WTC11 (cell line): ENCODE measurements at places on chromosomes 3 and 15. TPM values are rescaled to one million over a fixed set of nuclear protein-coding genes. Genes with fewer than 3 reads are reported as not detected.
A peak's percentile ranks its signal among the peaks of the same experiment; 100 is the strongest.

GRCh38 chr3:43620831-43621655 lies 768 bp downstream of the ANO10 start:
- peak overlapping the region; percentile 96 for H3K4me3 ChIP-seq
- no peaks in the 10 kb centered on the region for H3K36me3 ChIP-seq
- H3K27ac ChIP-seq = peak overlapping the region; percentile 94
- DNase-seq = no peak

- DNase-seq = peak; percentile 26
- no peak overlapping the region for H3K4me3 ChIP-seq
Observed at GRCh38 chr3:101300073-101300472, 20.3 kb downstream of the IMPG2 start.

GRCh38 chr3:152780553-152780952 lies 54.4 kb upstream of the P2RY1 start:
- H3K4me3 ChIP-seq = no peak overlapping the region
- no peak for DNase-seq
- H3K36me3 ChIP-seq = peaks cover 11% of the 10 kb centered on the region
- H3K27me3 ChIP-seq = no peaks in the 10 kb centered on the region
- peaks cover 10% of the 10 kb centered on the region for H3K4me1 ChIP-seq
- no peak overlapping the region for H3K27ac ChIP-seq

DNA sequence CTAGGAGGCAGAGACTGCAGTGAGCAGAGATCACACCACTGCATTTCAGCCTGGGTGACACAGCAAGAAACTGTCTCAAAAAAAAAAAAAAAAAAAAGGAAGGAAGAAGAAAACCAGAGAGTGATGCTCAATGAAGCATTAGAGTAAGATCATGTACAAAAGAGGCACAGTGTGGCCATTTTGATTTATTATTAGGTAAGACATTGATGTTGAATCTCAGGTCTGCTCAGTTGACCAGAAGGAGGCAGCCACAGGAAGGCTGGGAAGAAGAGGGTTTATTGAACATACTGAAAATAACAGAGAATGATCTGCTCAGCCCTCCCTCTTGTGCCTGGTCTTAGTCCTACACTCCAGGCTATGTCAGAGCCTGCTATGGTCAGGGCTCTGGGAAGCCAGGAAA lies 15.6 kb downstream of the LRRK1 start:
- H3K4me3 ChIP-seq = no peak overlapping the region
- H3K4me1 ChIP-seq = peaks cover 14% of the 10 kb centered on the region
- H3K36me3 ChIP-seq = no peaks in the 10 kb centered on the region

DNA sequence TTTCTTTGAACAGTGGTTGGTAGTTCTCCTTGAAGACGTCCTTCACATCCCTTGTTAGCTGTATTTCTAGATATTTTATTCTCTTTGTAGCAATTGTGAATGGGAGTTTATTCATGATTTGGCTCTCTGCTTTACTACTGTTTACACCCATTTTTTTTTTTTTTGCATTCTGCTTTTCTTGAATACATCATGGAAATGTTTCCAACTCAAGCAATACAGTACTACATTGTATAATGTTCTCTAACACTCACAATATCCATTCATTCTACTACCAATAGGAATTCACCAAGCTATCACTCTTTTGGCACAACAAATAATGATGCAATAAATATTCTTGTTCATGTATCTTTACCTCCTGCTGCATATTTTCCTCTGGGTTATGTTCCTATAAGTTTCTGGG lies 801.7 kb downstream of the NTRK3 start:
- peaks cover 5% of the 10 kb centered on the region for H3K4me1 ChIP-seq
- no peaks in the 10 kb centered on the region for H3K36me3 ChIP-seq
- no peaks in the 10 kb centered on the region for H3K27me3 ChIP-seq
- no peak overlapping the region for H3K4me3 ChIP-seq

DNA sequence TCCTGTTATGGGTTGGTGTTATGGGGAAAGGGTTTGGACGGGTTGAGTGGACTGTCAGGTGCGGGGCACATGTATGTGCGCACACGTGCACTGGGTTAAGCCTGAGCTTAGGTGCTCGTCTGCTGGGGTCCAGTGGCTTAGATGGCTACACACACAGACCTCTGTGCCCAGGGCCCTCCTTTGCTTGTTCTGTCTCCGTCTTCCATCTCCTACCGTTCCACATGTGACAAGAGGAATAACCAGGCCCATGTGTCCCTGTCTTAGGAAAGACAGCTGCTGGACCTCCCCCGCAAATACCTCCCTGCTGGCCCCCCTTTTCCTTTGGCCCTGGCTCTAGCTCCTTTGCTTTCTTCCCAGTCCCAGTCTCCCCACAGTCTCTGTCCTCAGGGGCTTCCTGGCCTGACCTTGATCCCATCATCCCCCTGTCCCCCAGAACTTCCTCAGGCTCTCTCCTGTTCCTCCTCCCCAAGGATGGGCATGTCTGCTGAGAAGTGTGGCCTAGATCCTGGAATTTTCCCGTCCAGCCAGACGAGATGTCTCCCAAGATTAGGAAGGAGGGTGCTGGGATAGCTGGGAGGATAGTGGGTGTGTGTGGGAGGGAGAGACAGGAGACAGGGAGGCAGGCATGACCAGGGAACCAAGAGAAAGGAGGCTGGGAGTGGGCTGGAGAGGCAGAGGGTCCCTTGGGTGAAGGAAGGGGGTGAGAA lies 797 bp upstream of the THPO start:
- H3K36me3 ChIP-seq = no peaks in the 10 kb centered on the region
- peak overlapping the region; percentile 72 for H3K4me3 ChIP-seq
- peaks cover 45% of the 10 kb centered on the region for H3K4me1 ChIP-seq
- no peak for DNase-seq
- peaks cover 59% of the 10 kb centered on the region for H3K27me3 ChIP-seq

GRCh38 chr3:88117683-88118082 lies 32.1 kb upstream of the C3orf38 start:
- no peaks in the 10 kb centered on the region for H3K27me3 ChIP-seq
- no peak overlapping the region for H3K27ac ChIP-seq
- peaks cover 5% of the 10 kb centered on the region; the same call in 1 of the 2 replicates for H3K36me3 ChIP-seq
- peaks cover 2% of the 10 kb centered on the region; the same call in 1 of the 2 replicates for H3K4me1 ChIP-seq
- H3K4me3 ChIP-seq = no peak overlapping the region

- no peak overlapping the region for H3K27ac ChIP-seq
- no peak overlapping the region for H3K4me3 ChIP-seq
- no peak for DNase-seq
- H3K27me3 ChIP-seq = no peaks in the 10 kb centered on the region
- peaks cover 4% of the 10 kb centered on the region for H3K4me1 ChIP-seq
- no peaks in the 10 kb centered on the region for H3K36me3 ChIP-seq
Observed at GRCh38 chr15:64883100-64883581, 28.6 kb upstream of the ANKDD1A start.

Gene DAZL
- 3.3 to 4.3 TPM (median 3.9 TPM) in 3 replicates for total RNA-seq

Gene KNG1
- total RNA-seq = 0.13 to 0.44 TPM (median 0.34 TPM) in 3 replicates
